ENCODE measurements at places on chromosomes 1 and 21. TPM values are rescaled to one million over a fixed set of nuclear protein-coding genes. Genes with fewer than 3 reads are reported as not detected.

AMY1C gene
- 12.0 TPM for total RNA-seq

GRCh38 chr1:181141431-181141910, 53.0 kb downstream of the IER5 start:
- no peak for DNase-seq

GRCh38 chr1:216183007-216183406, 240.2 kb downstream of the USH2A start:
- DNase-seq: no peak

CD58 gene
- total RNA-seq: 51.2 TPM
